ENCODE measurements at places on chromosomes 16 and 17.

DNA sequence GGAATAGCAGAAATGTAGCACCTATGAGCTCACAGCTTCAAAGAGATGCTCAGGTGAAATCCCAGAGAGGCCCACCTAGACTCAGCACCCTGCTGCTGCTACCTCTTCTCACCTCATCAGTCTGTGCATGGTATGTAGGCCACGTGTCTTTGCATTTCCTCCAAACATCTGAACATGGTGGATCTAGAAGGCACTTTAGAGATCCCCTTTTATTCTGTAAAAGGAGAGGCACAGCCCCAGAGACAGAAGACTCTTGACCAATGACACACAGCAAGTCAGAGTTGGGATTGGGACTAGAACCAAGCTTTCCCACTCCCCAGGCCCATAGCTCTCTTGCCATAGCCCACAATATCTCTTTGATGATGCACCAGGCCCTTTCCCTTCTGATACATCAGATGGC lies 19.4 kb upstream of the NKD1 start:
- DNase-seq: no peak

DNA sequence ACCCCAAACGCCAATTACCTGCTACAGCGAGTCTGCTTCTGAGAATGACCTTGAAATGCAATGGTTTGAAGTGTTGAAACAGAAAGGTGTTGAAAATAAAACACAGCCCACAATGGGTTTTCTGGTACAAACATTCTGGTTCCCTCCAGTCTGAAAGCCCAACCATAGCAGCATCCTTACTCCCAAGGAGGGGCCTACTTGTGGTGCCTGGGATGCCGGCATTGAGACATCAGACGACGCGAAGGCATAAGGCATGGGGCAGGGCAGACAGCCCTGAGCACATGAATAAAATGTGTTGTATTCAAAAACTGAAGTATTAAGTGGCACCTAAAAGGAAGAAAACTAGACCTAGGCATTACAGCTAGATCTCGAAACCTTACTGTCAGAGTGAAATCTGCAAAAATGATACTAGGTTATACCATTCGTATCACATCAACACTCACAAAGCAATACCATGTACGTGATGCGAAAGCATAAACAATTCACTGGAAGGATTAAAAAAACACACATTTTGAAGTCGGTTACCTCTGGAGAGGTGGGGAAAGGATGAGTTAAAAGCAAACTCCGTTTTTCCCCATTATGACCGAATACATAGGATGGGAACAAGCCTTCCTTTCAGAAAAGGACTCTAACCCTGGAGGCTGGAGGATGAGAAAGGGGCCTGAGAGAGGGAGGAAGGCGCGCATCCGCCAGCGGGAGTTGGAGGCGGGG lies 702 bp downstream of the NUDT21 start:
- no peak for DNase-seq

DNA sequence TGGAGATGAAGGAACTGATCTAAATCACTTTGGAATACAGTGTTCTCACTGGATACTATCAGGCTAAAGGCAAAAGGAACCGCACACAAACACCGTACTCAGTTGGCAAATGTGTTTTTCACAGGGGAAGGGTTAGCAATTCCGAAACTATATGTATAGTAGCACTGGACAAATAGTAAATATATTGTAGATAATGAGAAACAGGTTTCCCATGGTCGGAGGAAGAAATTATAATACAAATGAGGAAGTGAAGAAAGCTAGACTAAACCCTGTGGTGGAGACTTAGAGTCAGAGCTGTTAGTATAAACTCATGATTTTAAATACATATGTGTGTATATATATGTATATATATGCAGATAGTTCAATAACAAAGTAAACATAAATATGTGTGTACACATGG lies 414.1 kb upstream of the SALL1 start:
- no peak for DNase-seq

GRCh38 chr17:67491009-67491680 lies 114.1 kb downstream of the PITPNC1 start:
- DNase-seq: peak; percentile 92

- no peak for DNase-seq
Measured at GRCh38 chr16:75820672-75821071, 94.4 kb upstream of the CPHXL start.

DNA sequence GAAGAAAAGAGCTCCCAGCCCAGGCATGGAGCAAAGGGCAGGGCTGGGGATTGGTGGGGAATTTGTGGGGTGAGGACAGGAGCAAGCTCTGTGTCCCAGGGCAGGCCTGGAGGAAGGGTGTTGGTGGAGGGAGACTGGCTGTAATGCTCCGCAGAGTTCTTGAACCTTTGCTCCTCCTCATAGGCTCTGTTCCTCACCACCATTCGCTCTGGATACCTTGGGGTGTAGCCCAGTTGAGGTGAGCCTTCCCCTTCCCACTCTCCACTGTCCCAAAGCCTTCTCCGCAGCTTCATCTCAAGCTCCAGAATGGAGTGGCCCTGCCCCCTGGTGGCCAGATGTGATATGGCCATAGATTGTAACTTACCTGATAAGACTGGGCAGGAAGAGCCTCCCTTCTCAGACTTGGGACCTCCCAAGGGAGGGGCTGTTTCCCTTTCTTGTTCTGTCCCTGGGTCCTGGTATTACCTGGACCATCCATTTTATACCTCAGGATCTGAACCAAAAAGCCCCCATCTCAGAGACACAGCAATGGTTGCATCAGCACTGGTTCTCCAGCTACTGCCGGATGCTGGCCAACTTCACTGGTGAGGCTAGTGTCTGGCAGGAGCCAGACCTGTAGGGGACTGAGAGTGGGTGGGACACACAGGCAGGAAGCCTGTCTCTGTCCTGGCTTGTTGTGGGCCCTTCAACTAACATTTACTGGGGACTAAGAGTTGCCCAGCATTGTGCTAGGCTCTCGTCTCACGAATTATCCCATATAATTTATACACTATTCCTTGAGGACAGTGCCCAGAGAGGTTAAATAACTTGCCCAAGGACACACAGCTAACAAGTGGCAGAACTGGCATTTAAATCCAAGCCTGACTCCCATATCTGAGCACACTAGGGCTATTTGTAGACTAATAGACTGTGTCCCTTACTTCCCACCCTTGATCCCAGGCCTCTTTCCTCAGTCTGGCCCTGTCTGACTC lies 19.1 kb upstream of the STAC2 start:
- DNase-seq: no peak

- DNase-seq: no peak
Measured at GRCh38 chr17:38563362-38564253, 42.1 kb downstream of the SRCIN1 start.

GRCh38 chr16:27355610-27356009 lies 41.8 kb downstream of the IL4R start:
- DNase-seq: no peak

DNA sequence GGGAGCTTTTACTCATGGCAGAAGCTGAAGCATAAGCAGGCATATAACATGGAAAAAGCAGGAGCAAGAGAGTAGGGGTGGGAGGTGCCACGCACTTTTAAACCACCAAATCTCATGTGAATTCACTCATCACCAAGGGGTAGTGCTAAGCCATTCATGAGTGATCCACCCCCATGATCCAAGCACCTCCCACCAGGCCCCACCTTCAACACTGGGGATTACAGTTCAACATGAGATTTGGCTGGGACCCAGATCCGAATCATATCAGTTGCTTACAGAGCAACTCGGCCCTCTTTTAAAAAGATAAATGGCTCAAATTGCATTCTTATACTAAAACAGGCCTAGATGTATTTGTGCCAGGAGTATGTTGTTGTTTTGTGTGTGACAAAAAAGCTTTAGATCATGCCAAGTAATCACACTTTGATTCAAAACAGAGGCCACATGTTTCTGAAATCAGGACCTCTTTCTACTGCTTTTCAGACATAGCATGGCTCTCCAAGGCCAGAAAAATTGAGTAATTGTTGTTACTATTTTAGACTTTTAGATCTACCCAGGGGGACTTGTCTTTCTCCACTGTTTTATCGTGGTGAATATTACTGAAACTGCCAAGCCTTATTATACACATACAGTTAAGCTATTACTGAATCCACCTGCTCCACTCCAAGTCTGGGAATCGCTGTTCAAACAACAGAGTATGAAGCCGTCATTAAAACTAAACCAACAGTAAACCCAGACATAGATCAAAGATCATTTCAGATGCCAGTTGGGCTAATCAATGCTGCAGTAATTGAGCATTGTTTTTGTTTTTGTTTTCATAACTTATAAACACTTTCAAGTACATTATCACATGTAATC lies 163.3 kb downstream of the KCNJ2 start:
- no peak for DNase-seq

All from coronary artery (tissue), 2 donors.